ENCODE measurements at places on chromosomes 2 and 18. TPM values are rescaled to one million over a fixed set of nuclear protein-coding genes. Genes with fewer than 3 reads are reported as not detected.

GRCh38 chr18:45111502-45111848 lies 430.8 kb downstream of the SETBP1 start:
- H3K4me3 ChIP-seq: no peak overlapping the region
- no peaks in the 10 kb centered on the region for H3K27me3 ChIP-seq
- no peak for DNase-seq
- no peak overlapping the region for H3K27ac ChIP-seq

The SNORC gene
- total RNA-seq: 1.2 TPM

The COL4A3 gene
- not detected for total RNA-seq

DNA sequence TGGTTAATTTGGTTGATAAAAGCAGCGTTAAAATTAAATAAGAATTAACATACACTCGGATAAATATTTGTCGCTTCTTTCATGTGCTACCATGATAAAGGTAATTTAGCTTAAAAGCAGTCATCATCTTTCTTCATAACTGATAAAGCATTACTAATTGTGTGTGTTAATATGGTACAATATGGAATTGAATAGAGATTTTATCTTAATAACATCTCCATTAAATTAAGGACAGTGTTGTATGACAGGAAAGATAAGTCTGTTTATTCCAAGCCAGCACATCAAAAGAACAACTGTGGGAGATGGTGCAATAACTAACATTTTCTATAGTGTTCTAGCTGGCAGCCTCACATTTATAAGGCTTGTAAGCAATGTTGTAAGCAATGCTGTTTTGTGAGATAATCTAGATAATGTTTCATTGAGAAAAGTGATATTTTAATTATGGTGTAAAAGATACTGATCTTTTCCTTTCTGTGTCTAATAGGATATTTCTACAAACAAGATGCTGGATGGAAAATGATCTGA lies 64.4 kb upstream of the AFF3 start:
- H3K27me3 ChIP-seq: no peaks in the 10 kb centered on the region
- no peak overlapping the region for H3K27ac ChIP-seq
- H3K4me3 ChIP-seq: no peak overlapping the region

All from CD4-positive, alpha-beta T cell (primary cell).